ENCODE measurements at places on chromosomes 5 and 9.

DNA sequence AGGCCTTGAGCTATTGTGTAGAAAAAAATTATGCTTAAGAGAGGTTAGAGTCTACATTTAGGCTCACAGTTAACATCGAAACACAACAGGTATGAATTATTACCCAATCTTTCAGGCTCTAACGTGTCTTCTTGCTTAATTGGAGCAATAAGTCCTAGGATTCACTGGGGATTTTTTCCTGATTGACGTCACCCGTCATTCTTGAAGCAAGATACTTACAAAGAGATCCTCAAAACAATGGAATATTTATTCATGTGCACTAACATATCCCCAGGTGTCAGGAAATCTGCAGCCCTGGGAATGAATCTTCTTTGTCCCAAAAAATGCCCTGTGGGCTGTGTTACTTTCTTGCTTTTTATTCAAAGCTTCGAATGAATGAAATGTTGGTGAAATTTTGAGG is 413.5 kb downstream of the NFIB start:
- no peak for DNase-seq

DNA sequence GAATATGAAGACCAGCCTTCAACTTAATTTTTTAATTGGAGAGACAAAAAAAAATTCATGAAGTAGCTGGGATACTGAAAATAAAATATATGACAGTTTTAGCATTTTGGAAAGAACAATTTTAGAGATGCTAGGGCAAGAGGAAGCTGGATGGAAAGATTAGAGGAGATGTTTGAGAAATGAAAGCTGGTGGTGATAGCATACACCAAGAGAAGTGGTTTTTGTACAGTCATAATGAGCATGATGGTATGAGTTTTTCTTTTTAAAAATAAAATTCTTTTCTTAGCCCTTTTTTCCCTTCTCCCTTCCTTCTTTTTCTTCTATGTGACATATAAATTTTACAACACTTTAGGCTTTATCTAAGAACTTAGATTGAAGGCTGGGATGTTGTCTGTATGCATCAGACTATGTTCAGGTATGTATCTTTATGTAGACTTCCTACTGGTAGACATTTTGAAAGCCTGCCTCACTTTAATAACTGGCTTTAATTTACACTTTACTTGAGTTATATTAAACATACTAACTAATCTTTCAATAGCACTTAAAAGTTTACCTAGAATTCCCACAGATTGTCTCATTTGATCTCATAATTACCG is 522.5 kb downstream of the TLE4 start:
- DNase-seq, result no peak

DNA sequence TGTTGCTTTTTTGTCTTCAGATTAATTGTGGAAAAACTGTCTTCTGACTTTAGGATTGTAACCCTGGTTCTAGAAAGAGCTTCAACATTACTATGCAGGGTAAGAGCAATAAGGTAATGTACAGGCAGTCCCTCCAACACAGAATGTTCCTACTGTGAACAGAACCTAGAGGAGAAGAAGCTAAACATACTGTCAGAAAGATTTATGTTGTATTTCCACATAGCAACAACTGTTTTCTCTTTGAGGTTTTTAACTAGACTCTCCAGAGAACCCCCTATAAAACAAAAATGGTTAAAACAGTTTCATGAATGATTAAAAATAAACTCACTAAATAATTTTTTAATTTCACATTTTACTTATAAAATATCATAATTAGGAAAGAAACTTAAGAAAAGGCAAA is 64.3 kb upstream of the NAA35 start:
- no peak for DNase-seq

DNA sequence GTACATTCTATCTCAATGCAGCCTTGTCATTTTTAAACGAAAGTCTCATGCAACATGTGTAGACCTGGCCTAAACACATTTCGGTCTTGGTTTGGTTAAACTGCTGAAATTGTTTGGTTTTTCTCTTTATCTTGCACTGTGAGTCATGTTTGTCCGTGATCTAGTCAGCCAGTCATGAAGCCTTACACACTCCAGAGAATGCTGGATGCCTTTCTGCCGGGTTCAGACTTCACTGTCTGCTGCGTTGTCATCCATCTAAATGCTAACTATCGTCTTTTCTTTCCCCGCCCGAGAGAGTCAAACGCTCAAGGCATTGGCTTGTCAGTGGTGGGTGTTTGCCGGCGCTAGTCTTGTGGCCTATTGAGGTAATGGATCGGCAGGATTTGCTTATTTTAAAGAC is 1194.6 kb upstream of the WWC1 start:
- DNase-seq, result no peak

GRCh38 chr5:22835686-22836085 is 17.5 kb downstream of the CDH12 start:
- no peak for DNase-seq

DNA sequence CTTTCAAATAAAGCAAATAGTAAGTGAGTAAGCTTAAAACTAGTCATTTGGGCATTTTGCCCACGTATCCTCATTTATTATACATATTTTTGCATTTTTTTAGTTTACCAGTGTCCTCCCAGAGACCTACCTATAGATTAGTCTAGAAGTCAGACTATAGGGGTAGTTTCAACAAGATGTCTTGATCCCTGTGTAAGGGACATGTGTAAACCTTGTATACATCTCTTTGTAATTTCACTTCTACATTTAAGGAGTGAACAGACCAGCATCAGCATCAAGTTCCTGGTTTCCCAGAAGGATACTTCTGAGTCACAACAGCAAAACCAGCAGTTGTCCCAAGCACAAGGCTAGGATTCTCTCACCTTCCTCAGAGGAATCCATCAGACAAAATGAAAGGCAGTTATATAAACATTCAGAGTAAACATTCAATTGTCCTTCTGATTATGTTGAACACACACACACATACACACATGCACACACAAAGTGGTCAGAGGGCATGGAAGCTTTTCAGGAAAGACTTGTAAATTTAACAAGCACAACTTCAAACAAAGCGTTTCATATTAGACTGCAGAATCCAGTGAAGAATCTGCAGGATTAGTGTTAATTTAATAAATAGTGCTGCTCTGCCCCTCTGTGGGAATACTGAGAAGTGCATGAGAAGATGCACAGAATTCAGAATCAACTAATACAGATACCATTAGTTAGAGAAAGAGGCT is 55.4 kb downstream of the HINT1 start:
- DNase-seq, result no peak

DNA sequence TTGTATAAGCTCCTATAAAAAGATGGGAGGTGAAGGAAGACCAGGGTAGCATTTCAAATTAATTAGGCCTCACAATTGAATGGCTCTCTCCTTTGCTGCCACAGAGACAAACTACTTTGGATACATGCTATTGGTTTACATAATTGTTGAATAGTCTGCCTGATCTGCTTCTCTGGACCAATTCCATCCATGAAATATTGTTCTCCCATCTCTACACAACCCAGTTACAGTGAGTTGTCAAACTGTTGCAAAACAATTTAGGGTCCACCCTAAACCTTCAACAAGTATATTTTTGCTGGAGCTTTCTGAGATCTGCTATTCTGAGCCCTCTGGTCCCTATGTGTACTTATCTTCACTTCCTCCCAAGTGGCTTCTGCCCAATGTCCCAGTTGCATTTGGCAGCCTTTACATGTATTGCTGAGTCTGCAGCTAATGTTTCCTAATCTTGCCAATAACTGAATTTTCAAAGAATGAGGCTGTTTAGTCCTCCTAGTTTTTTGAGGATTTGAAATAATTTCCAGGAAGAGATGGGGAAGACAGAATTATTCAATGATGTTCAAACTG is 38.9 kb downstream of the AGTPBP1 start:
- no peak for DNase-seq

DNA sequence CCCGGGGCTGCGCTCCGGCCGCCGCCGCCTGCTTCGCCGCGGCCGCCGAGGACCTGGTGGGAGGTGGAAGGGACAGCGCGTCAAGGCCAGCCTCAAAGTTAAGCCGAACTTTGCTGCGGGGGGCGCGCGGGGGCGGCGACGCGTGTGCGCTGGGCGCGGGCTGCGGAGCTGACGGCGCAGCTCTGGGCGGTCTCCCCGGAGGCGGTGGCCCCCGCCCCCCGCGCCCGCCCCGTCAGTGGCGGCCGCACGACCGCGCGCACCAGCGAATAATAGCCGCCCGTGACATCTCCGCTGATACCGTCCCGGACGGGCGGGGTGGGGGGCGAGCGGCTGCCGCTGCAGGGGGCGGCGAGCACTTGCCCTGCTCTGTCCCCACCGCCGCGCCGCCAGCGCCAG is 579 bp upstream of the FAM78A start:
- DNase-seq, result no peak

- DNase-seq, result no peak
These were observed 290.5 kb upstream of the MEF2C start for GRCh38 chr5:89173528-89173927.

- no peak for DNase-seq
These were observed 1.4 kb downstream of the CHD1 start for GRCh38 chr5:98927242-98927988.

- no peak for DNase-seq
These were observed 116.2 kb downstream of the WNK2 start for GRCh38 chr9:93300175-93300572.

DNA sequence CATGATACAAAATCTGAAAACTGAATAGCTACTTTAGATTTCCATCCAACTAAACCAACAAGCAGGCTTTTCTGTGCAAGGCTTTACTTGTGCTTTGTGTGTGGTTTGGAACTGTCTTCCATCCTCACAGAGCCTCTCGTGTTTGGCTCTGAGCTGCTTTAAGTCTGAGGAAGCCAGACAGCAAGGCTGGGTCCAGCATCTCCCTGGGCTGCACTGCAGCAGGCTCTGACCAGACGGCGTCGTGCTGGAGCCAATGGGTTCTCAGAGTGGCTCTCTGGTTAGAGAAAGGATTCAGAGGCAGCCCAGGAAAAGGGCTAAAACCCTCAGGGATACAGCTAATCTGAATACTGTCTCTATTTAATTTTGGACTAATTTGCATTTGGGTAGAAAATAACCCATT is 207.9 kb upstream of the EFNA5 start:
- no peak for DNase-seq

GRCh38 chr9:26748449-26749058 is 144.0 kb downstream of the CAAP1 start:
- DNase-seq, result no peak

DNA sequence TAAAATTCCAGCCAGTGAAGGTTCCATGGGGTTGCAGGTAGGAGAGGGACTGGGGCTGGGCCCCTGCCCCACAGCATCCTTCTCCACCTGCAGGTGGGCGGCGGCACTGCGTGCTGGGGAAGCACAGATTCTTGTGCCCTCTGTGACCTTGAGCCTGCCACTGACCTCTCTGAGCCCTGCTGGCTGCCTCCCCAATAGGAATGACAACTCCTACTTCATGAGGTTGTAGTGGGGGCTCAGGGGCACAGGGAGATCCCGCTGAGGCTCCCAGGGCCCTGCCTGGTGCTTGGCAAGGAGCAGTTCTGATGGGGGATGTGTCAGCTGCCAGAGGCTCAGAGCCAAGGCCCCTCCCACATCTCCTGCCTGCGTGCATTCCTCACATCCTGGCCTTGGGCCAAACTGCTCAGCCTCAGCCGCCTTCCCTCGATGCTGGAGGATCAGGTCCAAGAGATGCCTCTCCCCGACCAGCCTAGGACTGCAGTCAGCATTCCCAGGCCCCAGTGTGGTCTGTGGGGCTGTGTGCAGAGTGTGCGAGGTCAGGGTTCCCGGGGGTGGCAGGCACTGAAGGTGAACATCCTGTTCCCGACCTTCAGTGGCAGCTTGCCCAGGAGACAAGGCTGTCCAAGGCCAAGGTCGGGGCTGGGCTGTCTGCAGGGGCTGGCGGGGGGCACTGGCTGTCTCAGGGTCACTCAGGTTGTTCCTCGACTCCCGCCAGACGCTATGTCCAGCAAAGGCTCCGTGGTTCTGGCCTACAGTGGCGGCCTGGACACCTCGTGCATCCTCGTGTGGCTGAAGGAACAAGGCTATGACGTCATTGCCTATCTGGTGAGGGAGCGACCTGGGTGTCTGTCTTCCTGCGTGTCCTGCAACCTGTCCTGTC is 7.0 kb downstream of the ASS1 start:
- DNase-seq, result no peak

GRCh38 chr5:133713751-133714150 is 101.4 kb upstream of the FSTL4 start:
- no peak for DNase-seq

DNA sequence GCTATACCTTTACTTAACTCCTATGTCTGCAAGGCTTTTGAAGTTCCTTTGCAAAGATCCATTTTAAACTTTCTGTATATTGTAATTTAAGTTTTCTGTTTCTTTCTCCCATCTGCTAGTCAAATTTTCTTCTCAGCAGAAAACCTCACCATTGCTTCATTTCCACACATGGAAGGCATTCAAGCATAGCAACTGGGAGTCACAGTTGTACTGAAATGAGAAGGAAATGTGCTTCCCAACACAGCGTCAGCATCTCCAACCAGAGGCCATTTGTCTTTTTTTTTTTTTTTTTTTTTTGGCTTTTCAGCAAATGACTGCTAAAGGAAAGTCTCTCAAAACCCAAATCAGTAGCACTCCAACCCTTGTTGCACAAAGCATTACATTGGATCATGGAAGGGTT is 92.5 kb downstream of the RAB3C start:
- no peak for DNase-seq

DNA sequence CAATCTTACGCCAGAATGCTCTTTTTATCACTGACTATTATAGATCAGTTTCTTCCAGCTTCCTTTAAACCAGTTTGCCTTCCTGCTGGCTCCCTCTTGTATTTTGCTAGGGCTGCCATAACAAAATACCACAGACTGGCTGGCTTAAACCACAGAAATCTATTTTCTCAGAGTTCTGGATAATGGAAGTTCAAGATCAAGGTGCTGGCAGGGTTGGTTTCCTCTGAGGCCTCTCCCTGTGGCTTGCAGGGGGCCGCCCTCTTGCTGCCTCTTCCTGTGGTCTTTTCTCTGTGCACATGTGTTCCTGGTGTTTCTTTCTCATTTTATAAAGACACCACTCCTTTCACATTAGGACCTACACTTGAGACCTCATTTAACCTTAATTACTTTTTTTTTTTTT is 6.8 kb upstream of the FXN start:
- DNase-seq, result no peak

DNA sequence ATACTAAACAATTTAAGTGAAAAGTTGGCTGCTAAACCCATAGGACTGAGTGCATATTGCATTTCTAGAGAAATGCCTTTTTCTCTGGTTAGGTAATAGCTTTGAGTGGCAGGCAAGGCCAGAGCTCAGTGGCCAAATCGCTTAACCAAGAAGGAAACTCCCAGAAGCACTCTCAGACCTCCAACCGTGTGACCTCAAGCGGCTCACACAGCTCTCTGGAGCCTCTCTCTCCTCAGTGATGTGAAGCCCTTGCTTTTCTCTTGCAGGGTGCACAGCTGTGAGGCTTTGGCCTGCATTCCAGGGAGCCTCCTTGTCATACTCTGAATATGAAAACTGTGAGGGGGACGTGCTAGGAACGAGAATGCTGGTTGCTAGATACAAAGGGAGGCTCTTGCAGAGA is 106.7 kb downstream of the INSYN2B start:
- DNase-seq, result no peak
